Ascending aorta (tissue), 2 donors: ENCODE measurements at places on chromosomes 13 and 19.

GRCh38 chr19:47023448-47023794 lies 3.8 kb downstream of the NPAS1 start:
- H3K27ac ChIP-seq, result no peak overlapping the region
- DNase-seq, result no peak
- no peak overlapping the region for H3K4me3 ChIP-seq
- no peaks in the 10 kb centered on the region for H3K36me3 ChIP-seq

GRCh38 chr19:14502334-14503092 lies 6.6 kb upstream of the GIPC1 start:
- H3K4me3 ChIP-seq, result no peak overlapping the region
- no peaks in the 10 kb centered on the region for H3K36me3 ChIP-seq
- H3K4me1 ChIP-seq, result no peaks in the 10 kb centered on the region
- DNase-seq, result no peak

DNA sequence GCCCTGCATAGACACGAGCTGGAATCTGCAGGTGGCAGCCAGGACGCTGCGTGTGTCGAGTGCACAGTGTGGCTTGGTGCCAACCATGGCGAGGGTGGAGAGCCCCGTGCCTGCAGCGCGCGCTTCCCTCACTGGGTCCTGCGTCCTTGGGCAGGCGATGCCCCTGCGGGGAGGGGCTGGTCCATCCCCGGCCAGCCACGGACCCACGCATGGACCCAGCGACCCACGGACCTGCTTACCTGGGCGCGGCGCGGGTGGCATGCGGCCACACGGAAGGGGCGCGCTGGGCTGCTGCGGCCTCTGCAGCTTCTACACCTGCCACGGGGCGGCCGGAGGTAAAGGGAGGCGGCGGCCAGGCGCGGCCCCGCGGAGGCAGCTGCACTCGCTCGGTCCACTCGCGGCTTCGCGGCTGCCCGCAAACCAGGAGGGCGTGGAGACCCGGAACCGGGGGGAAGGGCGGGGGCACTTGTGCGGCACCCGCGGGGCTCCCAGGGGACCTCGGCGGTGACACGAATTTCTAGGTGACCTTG lies 569 bp upstream of the MCF2L start:
- H3K27me3 ChIP-seq, result no peaks in the 10 kb centered on the region
- peaks cover 3% of the 10 kb centered on the region for H3K4me1 ChIP-seq
- DNase-seq, result no peak
- H3K4me3 ChIP-seq, result peak overlapping the region; percentile 53
- H3K36me3 ChIP-seq, result no peaks in the 10 kb centered on the region

DNA sequence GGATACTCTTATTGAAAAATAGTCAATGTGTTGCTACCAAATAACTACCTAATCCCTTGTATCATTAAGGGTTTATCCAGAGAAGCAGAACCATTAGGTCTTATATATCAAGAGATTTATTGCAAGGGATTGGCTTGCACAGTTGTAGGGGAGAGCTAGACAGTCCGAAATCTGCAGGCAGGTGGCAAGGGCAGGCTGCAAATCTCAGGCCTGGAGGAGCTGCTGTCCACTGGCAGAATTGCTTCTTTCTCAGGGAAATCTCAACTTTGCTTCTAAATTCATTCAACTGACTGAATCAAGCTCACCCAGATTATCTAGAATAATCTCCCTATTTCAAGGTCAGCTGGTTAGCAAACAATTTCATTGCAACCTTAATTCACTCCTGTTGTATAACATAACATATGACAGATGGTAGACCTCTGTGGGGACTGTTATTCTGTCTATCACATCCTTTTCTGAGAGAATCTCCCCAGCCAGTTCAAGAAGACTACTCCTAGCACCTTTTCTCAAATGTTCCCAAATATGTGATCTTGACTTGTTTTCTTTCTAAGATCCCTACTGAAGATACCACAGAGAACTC lies 194.2 kb downstream of the NHLRC3 start:
- no peak for DNase-seq
- H3K36me3 ChIP-seq, result no peaks in the 10 kb centered on the region
- H3K4me1 ChIP-seq, result no peaks in the 10 kb centered on the region
- no peaks in the 10 kb centered on the region for H3K27me3 ChIP-seq

DNA sequence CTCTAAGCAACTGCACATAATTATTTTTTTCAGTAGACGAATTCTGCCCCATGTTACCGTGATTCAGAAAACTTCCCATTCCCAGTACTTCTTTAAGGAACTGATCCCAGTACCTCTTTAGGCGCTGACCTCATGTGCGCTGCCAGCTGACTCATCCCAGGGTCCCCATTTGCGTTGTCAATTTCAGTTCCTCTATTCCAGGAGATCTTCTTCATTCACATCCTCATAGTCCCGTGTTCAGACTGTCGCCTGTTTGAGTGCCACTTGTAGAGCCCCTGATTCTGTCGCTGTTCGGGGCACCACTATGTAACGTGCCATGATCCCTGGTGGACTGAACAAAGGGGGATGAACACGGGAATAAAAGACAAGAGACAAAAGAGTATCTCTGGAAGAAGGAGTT lies 16.4 kb downstream of the FPR3 start:
- H3K4me3 ChIP-seq, result no peak overlapping the region
- no peaks in the 10 kb centered on the region for H3K36me3 ChIP-seq
- H3K27me3 ChIP-seq, result no peaks in the 10 kb centered on the region
- peak; percentile 47 for DNase-seq

DNA sequence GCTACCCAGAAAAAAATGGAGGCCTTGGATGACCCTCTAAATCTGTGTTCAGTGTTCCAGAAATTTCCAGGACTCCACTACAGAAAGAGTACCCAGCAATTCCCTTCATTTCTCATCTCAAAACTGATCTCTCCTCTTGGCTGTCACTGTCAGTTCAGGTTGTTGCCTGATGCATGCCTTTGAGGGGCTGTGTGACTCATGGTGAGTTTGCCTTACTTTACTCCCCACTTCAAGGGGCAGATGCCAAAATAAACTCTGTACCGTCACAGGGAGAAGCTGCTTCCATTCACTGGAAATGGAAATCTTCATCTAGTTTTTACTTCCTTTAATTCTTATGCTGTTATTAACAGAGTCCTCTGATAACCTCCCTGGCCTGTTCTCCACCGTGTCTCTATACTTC lies 1075.0 kb downstream of the DIAPH3 start:
- H3K4me3 ChIP-seq, result no peak overlapping the region
- no peak for DNase-seq
- no peaks in the 10 kb centered on the region for H3K36me3 ChIP-seq

GRCh38 chr13:82330499-82330898 lies 1551.8 kb downstream of the SLITRK1 start:
- no peaks in the 10 kb centered on the region for H3K36me3 ChIP-seq
- no peaks in the 10 kb centered on the region for H3K27me3 ChIP-seq
- no peak overlapping the region for H3K27ac ChIP-seq
- no peak overlapping the region for H3K4me3 ChIP-seq
- no peaks in the 10 kb centered on the region for H3K4me1 ChIP-seq

DNA sequence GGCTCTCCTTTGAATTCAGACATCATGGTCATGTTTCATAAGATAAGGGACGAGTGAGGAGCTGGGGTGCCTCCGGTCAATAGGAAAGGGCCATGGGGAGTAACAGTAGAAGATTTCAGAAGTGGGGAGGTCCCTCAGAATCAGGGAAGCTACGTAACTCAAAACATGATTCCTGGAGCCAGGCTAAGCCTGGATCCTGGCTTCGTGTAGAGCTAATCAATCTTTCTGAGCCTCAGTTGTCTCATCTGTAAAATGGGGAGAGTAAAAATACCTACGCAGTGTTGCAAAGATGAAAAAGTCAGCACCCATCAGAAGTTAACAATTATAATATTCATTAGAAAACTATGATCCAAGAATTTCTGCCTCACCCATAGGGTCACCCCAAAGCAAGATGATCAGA lies 106.5 kb downstream of the CACNA1A start:
- no peak overlapping the region for H3K4me3 ChIP-seq
- DNase-seq, result no peak
- no peaks in the 10 kb centered on the region for H3K27me3 ChIP-seq
- H3K36me3 ChIP-seq, result no peaks in the 10 kb centered on the region
- no peak overlapping the region for H3K27ac ChIP-seq

- no peak for DNase-seq
- no peaks in the 10 kb centered on the region for H3K36me3 ChIP-seq
- no peak overlapping the region for H3K27ac ChIP-seq
- no peaks in the 10 kb centered on the region for H3K4me1 ChIP-seq
Measured at GRCh38 chr13:41985788-41986508, 25.0 kb upstream of the VWA8 start.

GRCh38 chr19:21498651-21499050 lies 6.8 kb upstream of the ZNF429 start:
- H3K27me3 ChIP-seq, result no peaks in the 10 kb centered on the region
- H3K36me3 ChIP-seq, result no peaks in the 10 kb centered on the region
- no peak overlapping the region for H3K27ac ChIP-seq
- DNase-seq, result no peak

- H3K4me1 ChIP-seq, result no peaks in the 10 kb centered on the region
- H3K4me3 ChIP-seq, result no peak overlapping the region
- H3K27me3 ChIP-seq, result no peaks in the 10 kb centered on the region
- H3K36me3 ChIP-seq, result no peaks in the 10 kb centered on the region
- H3K27ac ChIP-seq, result no peak overlapping the region
- DNase-seq, result no peak
Measured at GRCh38 chr13:31528176-31528575, 211.2 kb upstream of the RXFP2 start.

GRCh38 chr19:18109733-18110608 lies 12.4 kb downstream of the MAST3 start:
- H3K27ac ChIP-seq, result peak overlapping the region; percentile 68
- peak overlapping the region; percentile 82 for H3K4me3 ChIP-seq
- no peaks in the 10 kb centered on the region for H3K27me3 ChIP-seq
- DNase-seq, result no peak
- no peaks in the 10 kb centered on the region for H3K4me1 ChIP-seq

GRCh38 chr19:32201211-32201610 lies 144.2 kb upstream of the ZNF507 start:
- no peak overlapping the region for H3K4me3 ChIP-seq
- H3K36me3 ChIP-seq, result no peaks in the 10 kb centered on the region
- no peak overlapping the region for H3K27ac ChIP-seq
- DNase-seq, result no peak

- H3K4me1 ChIP-seq, result peaks cover 5% of the 10 kb centered on the region
- H3K27ac ChIP-seq, result no peak overlapping the region
- H3K27me3 ChIP-seq, result no peaks in the 10 kb centered on the region
Measured at GRCh38 chr13:59533561-59534555, 629.9 kb downstream of the DIAPH3 start.

- H3K36me3 ChIP-seq, result no peaks in the 10 kb centered on the region
- H3K27me3 ChIP-seq, result peaks cover 13% of the 10 kb centered on the region
- no peak overlapping the region for H3K4me3 ChIP-seq
Measured at GRCh38 chr19:45156751-45157150, 4.0 kb downstream of the NKPD1 start.

- no peak for DNase-seq
- no peaks in the 10 kb centered on the region for H3K27me3 ChIP-seq
- no peak overlapping the region for H3K27ac ChIP-seq
- no peak overlapping the region for H3K4me3 ChIP-seq
- no peaks in the 10 kb centered on the region for H3K36me3 ChIP-seq
Measured at GRCh38 chr13:42364613-42365000, 92.7 kb downstream of the AKAP11 start.

DNA sequence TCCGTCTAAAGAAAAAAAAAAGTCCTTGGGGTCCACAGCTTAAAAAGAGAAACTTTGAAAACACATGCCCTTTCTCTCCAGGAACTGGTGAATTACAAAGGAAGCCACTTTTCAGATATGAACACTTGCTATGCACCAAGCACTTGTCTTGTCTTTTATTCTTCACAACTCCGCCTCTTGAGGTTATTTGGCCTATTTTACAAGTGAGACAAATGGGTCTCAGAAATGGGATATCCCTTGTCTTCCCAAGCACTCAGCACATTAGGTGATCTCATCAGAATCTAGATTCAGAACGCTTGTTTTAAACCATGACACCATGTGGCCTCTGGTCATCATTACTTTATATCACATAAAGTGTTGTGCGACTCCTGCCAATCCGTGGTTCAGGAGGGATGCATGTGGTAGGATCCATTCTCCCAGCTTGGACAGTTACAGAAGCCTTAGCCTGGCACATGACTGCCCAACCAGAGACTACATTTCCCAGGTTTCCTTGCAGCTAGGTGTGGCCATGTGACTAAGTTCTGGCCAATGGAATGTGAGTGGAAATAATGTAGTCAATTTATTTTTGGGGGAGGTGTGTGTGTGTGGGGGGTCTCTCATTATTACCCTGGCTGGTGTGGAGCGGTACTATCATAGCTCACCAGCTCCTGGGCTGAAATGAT lies 13.9 kb downstream of the TSKS start:
- no peak overlapping the region for H3K27ac ChIP-seq
- no peaks in the 10 kb centered on the region for H3K36me3 ChIP-seq
- H3K4me3 ChIP-seq, result no peak overlapping the region
- no peak for DNase-seq
- H3K4me1 ChIP-seq, result no peaks in the 10 kb centered on the region

GRCh38 chr13:99085139-99085807 lies 107.4 kb upstream of the DOCK9 start:
- peak overlapping the region; percentile 79 for H3K27ac ChIP-seq
- H3K27me3 ChIP-seq, result no peaks in the 10 kb centered on the region
- H3K36me3 ChIP-seq, result no peaks in the 10 kb centered on the region
- H3K4me1 ChIP-seq, result no peaks in the 10 kb centered on the region
- DNase-seq, result no peak

DNA sequence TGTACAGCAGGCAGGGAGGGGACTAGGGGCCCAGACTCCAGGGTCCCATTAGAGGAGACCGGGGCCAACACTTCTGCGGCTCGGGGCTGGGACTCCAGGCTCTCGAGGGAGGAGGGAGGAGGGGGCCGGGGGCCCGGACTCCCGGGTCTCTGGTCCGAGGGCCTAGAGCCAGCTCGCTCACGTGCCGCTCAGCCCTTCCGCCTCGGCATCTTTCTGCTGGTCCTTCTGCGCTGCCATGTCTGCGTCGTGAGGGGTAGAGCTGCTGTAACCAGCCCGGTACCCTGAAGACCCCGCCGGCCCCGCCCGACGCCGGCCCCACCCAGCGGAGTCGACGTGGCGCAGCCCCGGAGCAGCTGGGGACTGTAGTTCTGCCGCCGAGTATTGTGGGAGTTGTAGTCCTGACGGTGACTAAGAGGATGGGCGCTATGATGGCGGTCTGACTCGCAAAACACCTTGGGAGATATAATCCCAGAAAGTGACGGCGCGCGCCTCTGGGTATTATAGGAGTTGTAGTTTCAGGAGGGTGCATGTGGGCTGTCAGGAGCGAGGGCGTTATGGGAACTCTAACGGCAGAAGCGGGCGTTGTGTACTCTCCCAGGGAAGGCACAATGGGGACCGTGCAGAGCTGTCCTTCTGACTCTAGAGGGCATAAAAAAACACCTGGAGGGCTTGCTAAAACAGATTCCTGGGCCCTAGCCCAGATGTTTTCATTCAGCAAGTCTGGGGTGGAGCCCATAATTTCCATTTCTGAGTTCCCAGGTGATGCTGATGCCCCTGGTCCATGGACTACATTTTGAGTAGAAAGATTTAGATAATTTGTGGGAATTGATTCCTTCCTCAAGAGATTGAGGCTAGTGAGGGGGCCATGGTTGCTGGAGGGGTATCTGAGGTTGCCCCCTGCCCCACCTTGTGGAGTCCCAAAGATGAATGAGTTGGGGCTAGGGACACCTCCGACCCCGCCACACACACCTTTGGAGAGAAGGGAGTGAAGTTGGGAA lies at the start of gene RABAC1:
Gene RABAC1, minus strand, starts transcription at position 266 of the 998 bp plus-strand sequence. Its CDS starts 29 bp downstream, at position 237.
- H3K4me1 ChIP-seq, result peaks cover 3% of the 10 kb centered on the region
- peaks cover 18% of the 10 kb centered on the region for H3K36me3 ChIP-seq
- no peaks in the 10 kb centered on the region for H3K27me3 ChIP-seq
- H3K4me3 ChIP-seq, result peak within 1 kb of the TSS; percentile 83
